ENCODE measurements at places on chromosomes 4 and X.

- no peak for DNase-seq
Measured at GRCh38 chr4:105194328-105195231, 47.9 kb downstream of the TET2 start.

GRCh38 chr4:147786531-147786930, 54.6 kb downstream of the ARHGAP10 start:
- DNase-seq, result no peak

DNA sequence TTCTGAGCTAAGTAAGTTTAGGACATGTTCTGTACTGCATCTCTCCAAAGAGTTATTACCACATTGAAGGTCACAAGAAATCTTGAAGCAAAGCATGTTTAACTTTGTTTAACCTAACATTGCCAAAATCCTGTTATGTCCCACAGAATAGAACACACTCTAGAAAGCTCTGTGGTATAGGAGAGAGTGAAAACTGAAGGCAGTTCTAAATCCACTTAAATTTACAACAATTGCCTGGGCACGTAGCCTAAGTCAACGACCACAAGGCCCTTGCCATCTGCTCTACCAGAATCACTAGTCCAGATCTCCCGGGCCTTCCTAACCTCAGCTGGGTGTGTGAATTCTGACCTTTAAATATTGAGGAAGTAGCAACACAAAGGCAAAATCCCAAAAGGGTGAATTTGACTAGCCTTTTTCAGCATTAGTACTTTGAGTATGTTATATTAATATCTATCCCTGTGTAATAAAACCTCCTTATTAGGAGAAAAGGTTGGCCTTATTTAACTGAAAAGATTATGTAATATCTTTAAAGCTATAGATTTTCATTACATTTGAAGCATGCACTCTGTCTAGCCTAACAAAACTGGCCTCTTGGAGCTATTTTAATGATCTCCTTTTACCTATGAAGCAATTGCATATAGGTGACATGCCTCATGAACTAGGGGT, 4.5 kb upstream of the MAML3 start:
- DNase-seq, result no peak

DNA sequence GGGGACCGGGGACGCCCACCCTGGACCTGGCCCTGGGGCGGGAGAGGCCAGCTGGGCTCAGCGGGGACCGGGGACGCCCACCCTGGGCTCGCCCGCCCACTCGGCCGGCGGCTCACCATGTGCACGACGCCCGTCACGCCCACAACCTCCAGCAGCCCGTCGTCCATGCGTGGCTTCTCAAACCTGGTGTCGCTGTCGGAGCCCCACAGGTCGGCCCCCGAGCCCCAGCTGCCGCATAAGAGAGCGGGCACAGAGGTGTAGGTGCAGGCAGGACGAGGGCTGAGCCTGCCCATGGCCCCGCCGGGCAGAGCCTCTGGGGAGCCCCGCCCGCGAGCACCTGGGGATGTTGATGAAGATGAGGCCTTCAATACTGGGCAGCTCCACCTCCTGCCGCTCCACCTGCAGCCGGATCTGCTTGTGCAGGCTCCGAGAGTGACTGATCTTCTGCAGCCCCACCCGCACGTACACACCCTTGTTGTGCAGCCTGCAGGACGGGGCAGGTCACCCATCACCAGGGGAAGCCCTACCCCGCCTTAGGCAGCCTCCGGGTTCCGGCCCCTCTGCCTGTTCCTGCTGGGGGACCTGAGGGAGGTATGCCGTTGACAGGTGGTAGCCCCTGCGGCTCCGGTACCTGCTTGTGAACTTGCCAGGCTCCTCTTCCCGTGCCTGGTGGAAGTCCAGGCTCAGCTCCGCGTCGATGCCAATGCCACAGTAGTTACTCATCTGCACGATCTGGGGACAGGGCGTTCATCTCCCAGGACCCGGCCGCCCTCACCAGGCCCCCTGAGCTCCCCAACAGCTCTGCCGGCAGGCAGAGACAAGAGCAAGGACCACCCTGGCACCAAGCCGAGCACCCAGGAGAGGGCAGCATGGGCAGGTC, 11.8 kb downstream of the DGKQ start:
- DNase-seq, result no peak

GRCh38 chrX:70998411-70999027, 67.6 kb upstream of the SLC7A3 start:
- no peak for DNase-seq

DNA sequence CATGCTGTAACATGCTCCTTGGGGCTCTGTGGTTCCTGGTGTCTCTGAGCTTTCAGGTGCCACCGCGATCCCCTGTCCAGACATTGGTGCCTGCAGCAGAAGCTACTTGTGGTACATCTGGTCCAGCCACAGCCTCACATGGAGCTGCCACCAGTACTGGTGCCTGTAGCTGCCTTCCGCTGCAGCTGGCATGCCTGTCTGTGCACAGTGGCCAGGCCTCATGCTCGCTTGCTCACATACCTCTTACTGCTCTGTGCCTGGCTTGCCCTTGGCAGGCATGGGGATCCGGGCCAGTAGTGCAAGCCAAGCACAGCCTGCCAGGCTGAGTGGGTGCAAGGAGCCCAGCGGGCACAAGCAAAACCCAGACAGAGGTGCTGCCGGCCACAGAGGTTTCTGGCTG, 618.6 kb downstream of the DMD start:
- no peak for DNase-seq

GRCh38 chr4:127012549-127012948, 620.2 kb upstream of the INTU start:
- DNase-seq, result no peak

DNA sequence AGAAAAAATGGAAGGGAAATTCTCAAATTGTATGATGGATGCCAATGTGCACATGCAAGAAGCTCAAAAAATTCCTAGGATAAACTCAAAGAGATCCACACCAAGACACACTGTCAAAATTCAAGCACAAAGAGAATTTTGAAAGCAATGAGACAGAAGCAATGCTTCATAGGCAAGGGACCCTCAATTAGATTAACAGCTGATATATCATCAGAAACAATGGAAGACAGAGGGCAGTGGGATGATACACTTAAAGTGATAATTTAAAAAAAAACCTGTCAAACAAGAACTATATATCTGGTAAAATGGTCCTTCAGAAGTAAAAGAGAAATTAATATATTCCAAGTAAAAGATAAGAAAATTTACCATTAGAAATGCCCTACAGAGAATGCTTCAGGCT, 306.3 kb upstream of the PCDH7 start:
- no peak for DNase-seq

DNA sequence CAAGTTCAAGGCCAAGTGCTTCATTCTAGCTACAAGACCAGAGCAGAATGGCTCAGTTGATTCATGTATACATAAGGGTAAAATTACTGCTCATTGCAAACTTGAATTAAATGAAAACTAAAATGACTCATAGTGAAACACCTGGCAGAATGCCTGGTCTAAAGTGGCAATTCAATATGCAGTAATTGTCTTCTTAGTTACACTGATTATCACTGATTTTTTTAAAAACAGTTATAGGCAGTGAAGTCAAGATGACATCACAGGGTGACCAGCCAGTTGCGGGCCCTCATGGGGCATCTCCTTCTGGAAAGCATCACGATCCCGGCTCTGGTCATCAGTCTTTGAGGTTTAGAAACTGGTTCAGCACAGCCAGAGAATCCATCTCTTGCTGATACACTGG, 154.2 kb downstream of the RAB28 start:
- no peak for DNase-seq

DNA sequence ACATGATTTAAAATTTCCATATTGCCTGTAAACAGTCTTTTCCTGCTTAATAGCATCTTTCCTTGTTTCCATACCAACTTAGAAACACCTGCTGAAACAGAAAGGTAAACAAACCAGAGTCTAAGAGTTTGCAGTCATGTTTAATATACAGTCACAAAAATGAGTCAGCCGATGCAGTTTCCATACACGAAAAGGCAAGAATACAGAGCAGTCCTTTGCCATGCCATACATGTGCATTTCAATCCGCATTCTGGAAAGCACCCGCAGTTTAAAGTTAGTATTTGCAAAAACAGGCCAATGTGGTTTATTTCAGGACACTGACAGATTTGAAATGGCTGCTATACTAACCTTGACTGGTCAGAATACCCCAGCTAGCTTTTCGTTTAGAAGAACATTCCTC, 32.1 kb downstream of the ASB5 start:
- DNase-seq, result no peak

- DNase-seq, result no peak
Measured at GRCh38 chr4:137558951-137559350, 26.7 kb upstream of the PCDH18 start.

GRCh38 chr4:98657531-98658286, 702 bp downstream of the TSPAN5 start:
- peak; percentile 33 for DNase-seq

DNA sequence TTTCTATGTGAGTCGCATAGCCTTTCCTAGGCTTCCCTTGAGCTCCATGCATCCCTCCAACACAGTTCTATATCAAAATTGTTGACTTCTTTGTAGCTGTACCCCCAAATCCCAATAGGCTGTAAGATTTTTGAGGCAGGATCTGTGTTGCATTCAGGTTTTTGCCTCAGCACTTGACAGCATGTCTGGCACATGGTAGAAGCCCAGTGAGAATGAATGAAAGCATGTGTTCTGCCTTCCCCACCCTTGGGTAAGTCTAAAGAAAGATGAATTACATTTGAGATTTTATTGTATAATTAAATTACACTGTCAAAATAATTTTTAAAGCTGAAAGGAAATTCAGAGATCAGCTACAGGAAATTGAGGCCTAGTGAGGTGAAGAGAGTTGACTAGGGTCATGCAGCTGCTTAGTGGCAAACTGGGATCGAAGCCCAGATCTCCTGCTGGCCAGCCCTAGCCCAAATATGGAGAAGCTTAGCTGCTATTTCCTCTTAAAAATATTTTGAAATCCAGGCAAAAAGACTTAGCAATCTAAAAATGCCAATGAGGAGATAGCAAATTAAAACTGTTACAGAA, 122.5 kb downstream of the SPATA18 start:
- no peak for DNase-seq

DNA sequence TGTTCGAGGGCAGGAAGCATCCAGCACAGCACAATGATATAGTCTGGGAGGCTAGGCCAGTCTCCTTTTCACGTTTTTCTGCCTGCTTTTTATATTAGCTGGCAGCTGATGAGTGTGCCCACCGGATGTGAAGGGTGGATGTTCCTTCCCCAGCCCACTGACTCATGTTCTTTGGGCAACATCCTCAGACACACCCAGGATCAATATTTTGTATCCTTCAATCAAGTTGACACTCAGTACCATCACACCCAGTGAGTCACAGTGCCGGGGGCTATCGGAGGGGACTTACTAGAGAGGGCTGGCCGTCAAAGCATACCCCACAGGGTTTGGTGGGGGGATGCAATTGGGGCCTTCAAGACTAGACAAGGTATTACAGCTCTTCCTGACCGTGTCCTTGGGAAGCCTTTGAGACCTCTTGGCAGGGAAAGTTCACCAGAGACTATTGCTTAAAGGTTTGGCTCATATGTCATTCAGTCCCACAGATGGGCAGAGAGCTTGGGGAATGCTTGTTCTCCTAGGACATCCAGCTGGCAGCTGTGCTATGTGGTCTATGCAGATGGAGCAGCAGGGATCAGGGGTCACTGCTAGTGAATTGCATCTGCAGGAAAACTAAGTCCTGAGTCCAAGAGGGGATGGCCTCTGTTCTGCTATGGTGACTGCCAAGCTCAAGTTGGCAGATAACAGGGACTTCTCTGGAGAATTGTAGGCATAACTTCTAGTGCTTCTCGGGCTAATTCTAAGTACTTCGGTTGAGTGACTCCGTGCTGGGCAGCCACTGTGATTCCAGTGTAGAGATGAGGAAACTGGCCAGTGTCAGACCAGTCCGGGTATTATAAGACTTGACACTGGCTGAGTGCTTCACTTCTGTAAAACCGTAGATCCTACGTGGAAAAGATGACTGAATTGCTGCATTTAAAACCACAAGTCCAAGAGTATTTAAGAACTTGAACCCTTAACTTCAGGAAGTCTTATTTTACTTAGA, 12.9 kb upstream of the WDR1 start:
- no peak for DNase-seq

- no peak for DNase-seq
Measured at GRCh38 chrX:21408788-21409187, 34.6 kb downstream of the CNKSR2 start.

DNA sequence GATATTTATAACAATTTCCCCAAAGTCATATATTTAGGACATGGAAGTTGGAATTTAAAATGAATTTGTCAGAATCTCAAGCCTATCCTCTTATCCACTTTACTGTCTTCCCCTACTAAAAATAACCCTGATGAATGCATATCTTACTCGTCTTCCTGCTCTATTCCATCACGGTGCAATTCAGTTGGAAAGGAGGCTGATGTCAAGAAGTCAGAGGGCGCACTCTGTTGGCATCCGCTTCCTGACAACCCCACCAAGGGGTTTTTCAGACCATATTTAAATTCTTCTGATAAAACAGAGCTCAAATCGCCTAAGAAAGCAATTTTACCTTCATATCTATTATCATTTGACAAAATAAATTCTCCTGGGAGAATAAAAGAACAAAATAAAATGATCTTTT, 233.5 kb downstream of the ARHGAP24 start:
- DNase-seq, result no peak

DNA sequence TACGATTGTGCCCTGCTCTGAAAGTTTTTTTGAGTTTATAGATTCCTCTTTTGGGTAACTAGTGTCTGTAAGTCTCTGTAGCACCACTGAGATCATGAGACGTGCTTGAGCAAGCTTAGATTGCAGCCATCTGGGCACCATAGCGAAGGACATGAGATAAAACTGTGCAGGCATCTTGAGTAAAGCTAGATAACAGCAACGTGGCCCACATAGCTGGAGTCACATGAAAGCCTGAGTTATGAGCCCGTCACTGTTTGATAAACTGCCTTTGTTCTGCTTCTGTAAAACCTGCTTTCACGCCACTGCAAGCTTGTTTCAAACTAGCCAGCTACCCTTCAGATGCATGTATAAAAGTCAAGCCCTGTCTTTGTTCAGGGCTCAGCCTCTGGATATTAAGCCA, 359.1 kb upstream of the CXorf51A start:
- no peak for DNase-seq

GRCh38 chr4:6192245-6192644, 8.1 kb downstream of the JAKMIP1 start:
- no peak for DNase-seq
